Central memory CD4-positive, alpha-beta T cell (primary cell): ENCODE measurements at places on chromosomes 2 and 18.

GRCh38 chr18:45780568-45780967, 44.9 kb upstream of the SIGLEC15 start:
- DNase-seq = no peak

DNA sequence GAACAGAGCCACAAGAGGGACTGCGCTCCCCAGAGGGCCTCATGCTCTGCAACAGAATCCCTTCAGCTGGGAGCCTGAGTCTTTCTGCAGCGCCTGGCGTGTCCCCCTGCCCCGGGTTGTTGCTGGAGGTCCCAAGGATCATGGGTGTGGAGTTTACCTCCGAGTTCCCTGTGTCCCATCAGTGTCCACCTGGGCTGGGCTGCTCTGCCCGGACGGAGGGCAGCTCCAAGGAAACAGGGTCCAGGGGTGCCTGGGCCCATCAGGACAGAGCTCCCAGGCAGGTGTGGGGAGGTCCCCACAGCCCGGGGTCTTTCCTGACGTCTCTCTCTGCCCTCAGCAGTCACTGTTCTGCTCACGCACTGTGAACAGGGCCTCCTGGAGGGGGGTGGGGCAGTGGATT, 63.5 kb downstream of the EMILIN2 start:
- DNase-seq = no peak

GRCh38 chr18:28124131-28125029, 52.5 kb downstream of the CDH2 start:
- DNase-seq = no peak

GRCh38 chr2:121627525-121628050, 21.7 kb downstream of the CLASP1 start:
- DNase-seq = no peak

- DNase-seq = no peak
Measured at GRCh38 chr18:6355789-6356589, 58.7 kb downstream of the L3MBTL4 start.

- DNase-seq = no peak
Measured at GRCh38 chr2:174800436-174801205, 36.3 kb upstream of the CHRNA1 start.

GRCh38 chr2:37871456-37872191, 53.5 kb upstream of the RMDN2 start:
- DNase-seq = no peak

DNA sequence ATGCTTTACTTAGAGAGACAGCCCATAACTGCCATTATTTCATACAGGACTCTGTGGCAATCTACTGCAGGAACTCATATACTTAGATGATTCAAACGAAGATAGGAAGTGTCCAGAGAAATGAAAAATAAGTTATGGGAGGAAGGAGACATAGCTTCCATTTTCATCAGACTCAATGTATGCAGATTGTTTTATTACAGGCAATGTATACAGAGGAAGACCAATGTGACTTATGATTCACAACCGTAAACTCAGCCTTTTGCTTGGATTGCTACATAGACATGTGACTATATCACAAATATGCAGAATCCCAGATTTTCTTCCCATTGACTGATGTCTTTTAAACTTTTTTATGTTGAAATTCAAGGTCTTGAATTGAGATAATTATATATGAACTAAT, 793.4 kb downstream of the SATB2 start:
- no peak for DNase-seq

- DNase-seq = no peak
Measured at GRCh38 chr2:28439127-28439526, 46.5 kb downstream of the FOSL2 start.

- no peak for DNase-seq
Measured at GRCh38 chr2:119638685-119639554, 40.1 kb upstream of the TMEM177 start.

DNA sequence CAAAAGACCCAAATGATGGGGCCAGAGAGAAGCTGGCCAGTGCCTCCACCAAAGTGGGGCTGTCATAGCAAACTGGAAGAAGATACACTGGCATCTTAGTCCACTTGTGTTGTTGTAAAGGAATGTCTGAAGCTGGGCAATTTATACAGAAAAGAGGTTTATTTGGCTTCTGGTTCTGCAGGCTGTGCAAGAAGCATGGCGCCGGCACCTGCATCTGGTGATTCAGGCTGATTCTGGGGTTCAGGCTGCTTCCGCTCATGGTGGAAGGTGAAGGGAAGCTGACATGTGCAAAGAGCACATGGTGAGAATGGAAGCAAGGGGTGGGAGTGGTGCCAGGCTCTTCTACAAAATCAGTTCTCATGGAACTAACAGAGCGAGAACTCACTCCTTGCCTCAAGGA, 135.9 kb upstream of the TWIST2 start:
- DNase-seq = no peak

DNA sequence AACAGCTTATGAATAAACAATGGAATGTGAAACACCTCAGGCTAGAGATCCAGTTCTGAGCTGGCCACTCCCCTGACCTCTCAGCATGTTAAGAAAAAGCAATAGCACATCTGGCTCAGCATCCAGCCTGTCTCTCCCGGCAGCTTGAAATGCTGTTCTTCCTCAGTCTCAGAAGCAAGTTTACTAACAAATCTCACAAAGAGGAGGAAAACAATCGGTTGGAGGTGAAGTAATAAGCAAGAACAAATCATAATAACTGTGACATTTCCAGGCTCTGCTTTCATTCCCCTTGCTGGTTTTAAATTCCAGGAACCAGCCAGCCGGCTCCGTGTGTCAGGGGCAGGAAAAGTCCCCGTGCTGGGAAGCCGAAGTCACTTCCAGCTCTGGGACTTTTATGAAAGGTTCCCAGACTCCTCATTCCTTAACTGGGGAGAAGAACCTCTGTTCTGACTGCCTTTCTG, 133.9 kb upstream of the ARL4C start:
- no peak for DNase-seq

GRCh38 chr2:138640921-138641676, 139.1 kb downstream of the NXPH2 start:
- no peak for DNase-seq

DNA sequence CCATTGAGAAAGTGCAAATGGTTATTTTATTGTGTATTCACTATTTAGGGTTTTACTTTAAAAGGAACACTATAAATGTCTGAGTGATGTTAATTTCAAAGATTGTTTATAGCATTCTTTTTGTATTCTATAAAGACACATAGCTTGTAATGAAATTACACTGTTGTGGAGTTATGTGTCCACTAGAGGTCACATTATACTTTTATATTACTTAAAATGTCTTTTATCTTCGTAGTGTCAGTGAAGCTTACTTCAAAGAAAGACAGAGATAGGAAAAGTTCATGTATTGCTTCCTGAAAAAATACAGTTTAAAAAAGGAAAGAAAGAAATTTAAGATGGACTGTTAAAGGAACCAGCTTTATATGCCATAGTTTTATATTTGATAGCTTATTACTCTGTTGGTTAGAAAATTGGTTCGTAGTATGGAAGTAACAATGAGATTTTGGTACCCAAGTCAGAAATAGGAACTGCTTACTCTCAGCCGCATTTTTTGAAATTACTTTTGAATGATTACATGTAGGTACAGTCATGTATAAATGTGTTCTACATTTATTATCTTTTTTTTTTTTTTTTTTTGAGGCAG, 20.5 kb downstream of the APLF start:
- DNase-seq = peak; percentile 29

- DNase-seq = no peak
Measured at GRCh38 chr2:177405029-177405692, 12.6 kb downstream of the AGPS start.

- no peak for DNase-seq
Measured at GRCh38 chr18:36757081-36757480, 71.7 kb downstream of the TPGS2 start.

GRCh38 chr2:168550670-168551069, 94.6 kb downstream of the CERS6 start:
- DNase-seq = no peak

- no peak for DNase-seq
Measured at GRCh38 chr2:239955989-239956817, 68.9 kb downstream of the NDUFA10 start.

DNA sequence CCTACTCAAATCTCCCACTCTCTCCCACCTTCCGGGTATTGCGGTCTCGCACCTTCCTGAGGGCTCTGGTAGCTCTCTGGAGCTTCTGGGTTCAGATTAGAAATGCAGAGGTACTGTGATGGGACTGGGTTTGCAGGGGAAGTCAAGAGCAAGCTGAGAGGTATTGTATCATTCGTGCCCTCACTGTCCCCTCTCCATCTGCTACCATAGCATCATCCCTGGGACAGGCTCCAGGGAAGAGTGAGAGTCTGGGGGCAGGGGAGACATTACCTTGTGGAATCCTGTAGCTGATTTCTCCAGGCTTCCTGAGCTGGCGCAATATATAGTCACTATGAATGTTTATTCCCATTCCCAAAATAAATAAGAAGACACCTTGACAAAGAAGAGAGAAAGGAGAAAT, 49.6 kb downstream of the SRD5A2 start:
- no peak for DNase-seq
